Cortex of kidney (tissue), 1 donor: ENCODE measurements at places on chromosomes 2 and 18.

DNA sequence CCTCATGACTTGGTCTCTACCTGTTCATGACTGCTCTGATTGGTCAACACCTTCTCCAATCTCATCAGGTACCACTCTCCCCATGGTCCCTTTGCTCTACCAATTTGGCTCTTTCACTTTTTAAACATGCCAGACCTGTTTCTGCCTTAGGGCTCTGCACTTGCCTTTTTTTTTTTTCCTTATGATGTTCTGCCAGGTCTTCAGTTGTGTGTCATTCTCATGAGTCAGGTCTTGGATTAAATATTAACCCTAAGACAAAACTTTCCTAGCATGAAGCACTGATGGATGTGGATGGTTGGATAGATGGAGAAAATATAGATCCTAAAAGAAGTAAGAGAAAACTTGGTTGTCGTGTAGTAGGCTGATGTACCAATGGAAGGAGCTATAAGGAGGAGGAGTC is 219.3 kb downstream of the TTC32 start:
- no peak for DNase-seq

GRCh38 chr2:109615637-109616144 is 1.5 kb downstream of the SOWAHC start:
- no peak for DNase-seq

DNA sequence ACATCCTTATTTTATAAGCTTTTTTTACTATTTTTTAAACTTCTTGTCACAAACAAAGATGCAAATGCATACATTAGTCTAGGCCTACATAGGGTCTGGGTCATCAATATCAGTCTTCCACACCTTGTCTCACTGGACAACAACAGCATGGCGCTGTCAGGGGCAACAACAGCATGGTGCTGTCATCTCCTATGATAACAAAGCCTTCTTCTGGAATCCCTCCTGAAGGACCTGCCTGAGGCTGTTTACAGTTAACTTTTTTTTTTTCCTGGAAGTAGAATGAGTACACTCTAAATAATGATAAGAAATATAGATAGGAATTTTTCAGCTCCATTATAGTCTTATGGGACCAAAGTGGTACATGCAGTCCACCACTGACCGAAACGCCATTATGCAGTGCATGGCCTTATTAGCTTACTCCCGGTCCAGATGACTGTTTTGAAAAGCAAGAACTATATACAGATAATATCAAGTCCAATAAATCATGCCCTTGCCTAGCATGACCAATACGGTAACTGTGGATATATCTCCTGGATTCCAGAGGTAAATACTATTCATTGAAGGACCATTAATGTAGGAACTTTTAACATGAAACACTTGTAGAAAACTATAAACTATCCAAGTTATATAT is 38.4 kb downstream of the TCF4 start:
- no peak for DNase-seq

DNA sequence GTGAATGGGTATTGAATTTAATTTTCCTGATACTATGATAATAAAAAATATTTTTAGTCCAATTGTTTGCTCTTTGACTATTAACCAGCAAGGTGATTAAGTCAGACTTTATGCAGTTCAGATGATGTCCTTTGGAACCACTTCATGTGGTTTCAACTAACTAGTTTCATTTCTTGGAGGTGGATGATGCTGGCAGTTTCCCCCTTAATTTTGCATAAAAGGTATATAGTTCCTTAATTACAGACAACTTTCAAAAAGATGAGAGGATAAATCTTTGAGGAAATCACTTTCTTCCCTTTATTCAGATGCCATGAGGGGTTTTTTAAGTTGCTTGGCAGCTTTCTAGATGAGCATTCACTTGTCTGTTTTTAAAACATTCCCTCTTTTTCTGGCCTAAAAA is 223.1 kb downstream of the PHLPP1 start:
- no peak for DNase-seq

DNA sequence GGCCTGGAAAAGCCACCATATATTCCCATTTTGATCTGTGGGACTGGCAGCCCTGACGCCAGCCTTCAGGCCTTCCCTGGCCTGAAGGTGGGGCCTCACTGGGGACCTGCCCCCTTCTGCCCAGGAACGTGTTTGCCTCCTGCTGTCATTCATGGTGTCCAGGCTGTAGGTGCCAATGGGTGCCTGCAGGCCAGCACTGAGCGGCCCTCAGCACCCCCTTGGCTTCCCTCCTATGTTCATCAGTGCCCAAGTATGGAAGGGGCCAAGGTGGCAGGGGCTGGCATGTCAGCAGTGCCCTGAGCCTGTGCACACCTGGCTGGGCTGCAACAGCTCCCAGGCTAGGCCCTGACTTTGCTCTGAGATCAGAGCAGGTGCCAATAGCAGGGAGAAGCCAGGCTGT is 800.3 kb upstream of the RAB6C start:
- no peak for DNase-seq

DNA sequence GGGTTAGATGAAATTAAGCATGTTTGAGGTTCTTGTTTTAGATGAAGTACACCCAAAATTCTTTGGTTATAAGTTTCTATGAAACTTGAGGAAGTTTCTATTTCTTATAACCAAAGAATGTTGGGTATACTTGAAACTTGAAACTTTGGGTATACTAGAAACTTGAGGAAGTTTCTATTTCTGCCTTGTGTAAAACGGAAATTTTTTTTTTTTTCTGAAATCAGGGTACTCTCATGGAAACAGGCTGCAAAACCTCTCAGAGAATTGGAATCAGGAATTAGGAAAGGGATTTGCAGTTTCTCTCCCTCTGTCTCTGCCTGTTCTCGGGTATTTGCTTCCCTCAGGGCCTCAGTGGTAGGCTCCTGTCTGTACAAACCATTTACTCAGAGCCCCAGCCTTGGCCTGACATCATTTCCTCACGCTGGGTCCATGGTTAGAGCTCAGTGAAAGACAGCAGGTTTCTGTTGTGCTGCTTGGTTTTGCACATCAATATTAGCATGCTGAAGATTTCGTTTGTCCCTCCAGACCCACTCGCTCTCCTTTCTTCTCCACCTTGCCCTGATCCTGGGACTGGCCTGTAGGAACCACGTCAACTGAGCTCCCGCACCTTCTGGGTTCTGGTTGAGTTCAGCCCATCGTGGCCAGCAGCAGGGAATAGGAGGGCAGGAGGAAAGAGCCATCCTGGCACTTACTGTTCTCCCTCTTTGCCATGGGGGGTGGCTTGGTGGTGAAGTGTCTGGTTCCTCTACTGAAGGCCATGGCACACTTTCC is 106.4 kb downstream of the POLR1A start:
- no peak for DNase-seq

GRCh38 chr2:45816272-45816671 is 164.8 kb downstream of the PRKCE start:
- no peak for DNase-seq

DNA sequence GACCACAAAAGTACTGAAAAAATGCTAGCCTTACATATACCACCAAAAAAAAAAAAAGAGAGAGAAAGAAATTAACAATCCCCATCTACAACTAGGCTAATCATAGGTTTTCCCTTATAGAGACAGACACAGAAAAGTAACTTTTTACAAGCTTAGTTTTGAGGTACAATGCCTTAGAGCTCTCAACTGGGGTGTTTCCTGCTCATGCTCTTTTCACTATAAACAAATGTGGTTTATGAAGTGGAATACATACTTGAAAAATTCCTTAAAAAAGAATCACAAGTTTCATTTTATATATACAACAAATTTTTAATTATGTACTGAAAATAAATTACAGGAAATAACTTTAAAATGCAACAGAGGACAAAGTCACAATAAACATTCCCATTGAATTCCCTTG is 82.5 kb downstream of the ATL2 start:
- DNase-seq: no peak

DNA sequence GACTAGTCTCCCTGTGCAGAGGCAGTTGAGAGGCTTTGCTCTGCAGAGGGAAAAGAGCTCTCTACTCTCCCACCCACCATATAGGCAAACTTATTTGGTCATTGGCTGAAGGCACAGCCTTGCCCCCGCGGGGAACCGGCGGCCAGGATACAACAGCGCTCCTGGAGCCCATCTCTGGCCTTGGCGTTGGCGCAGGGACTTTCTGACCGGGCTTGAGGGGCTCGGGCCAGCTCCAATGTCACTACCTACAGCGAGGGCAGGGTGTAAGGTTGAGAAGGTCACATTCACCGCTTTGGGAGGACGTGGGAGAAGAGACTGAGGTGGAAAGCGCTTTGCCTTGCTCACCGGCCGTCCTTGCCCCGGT is 2.2 kb downstream of the ONECUT2 start:
- no peak for DNase-seq

DNA sequence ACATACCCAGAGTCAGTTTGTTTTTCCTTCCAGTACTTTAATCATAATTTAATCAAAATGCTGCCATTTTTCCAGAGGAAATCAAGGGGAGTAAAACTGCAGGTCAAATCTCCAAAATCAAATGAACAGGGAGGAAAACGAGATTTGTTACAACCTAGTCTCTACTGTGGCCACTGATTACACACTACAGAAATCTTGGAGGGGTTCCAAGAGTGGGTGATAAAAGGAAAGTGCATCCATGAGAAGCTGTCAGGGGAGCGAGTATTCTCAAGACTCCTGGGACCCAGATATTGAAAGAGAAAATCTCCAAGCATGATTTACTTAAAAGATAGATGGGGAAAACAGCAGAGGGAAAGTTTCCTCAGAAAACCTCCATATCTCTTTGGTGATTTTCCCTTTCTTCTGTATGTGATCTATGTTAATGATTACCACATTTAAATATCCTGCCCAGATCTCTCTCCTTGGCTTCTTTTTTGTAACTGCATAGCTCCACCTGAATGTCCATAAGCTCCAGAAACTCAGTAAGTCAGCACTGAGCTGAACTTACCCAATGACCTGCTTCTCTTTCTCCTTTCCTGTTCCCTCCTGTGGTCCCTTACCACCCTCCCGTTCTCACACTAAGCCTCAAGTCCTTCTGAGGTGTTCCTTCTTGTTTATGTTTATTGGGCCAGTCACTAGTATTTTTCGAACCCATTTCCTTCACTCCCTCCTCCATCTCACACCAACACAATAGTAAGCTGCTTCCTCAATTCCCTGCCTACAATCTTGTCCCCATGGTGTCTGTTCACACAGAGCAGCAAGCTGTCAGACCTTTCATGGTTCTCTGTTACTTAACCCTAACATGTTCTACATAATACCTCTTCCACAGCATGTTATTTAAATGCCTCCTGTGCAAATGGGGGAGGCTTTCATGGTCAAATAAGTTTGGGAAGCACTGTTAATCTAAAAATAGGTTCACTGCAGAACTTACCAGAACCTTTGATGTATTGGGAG is 73.9 kb upstream of the TWSG1 start:
- DNase-seq: no peak

DNA sequence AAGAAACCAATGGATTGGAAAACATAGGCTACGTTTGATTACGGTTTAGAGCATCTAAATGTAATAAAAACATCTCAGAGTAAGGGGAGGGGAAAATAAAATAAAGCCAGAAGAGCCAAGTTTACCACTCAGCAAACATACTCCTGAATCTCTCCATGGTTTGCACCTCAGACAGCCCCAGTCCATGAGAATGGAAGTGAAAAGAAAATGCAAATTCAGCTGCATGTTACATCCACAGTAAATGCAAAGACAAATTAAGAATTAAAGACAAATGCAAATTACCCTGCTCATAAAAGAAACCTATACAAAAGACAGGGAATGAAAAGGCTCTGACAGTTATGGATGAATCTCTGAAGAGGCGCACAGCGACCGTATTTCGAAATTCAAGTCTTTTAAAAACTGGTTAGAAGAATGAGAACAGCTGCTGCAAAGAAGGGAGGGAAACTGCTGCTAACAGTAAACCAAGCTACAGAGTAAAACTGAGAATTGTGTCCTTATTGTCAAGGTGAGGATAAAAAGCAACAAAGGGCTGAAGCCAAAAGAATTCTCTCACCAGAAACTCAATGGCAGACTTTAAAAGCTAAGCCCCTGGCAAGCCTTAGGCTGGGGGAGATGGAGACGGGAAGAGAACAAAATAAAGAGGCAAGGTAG is 197.9 kb upstream of the ACVR2A start:
- DNase-seq: no peak

GRCh38 chr2:217220228-217221013 is 360.6 kb upstream of the TNP1 start:
- DNase-seq: no peak

GRCh38 chr2:16395601-16396000 is 270.0 kb downstream of the CYRIA start:
- no peak for DNase-seq

DNA sequence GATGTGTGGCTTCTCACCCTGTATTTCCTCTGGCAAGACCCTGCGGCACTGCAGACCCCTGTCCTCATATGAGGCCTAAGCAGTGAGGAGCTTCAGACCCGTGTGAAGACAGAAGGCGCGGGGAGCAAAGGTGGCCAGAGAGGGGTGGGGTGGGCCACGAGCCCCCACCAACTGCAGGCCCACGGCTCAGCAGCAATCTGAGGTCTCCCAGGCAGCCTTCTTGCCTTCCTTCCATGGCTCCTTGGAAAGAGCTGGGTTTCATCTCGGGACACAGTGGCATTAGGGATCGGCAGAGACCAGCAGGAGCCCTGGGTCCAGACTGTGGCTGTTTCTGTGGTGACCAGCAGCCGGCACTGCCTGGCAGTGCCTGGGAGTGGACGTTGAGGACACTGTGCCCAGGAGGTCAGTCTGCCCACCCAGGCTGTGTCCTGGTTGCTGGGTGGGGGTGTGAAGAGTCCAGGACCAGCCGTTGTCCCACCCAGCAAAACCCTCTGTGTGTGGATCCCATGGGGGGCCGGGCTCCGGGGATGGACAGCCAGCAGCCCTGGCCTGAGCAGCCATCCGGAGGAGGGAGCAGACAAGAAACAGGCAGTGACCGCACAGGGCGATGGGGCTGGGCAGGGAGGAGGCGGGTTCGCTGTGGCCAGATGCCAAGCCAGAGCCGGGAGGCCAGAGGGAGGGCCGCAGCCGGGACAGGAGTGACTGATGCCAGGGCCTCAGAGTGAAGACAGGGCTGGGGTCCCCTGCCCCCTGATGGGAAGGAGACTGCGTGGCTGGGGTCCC is 73.8 kb downstream of the RRM2 start:
- DNase-seq: no peak

DNA sequence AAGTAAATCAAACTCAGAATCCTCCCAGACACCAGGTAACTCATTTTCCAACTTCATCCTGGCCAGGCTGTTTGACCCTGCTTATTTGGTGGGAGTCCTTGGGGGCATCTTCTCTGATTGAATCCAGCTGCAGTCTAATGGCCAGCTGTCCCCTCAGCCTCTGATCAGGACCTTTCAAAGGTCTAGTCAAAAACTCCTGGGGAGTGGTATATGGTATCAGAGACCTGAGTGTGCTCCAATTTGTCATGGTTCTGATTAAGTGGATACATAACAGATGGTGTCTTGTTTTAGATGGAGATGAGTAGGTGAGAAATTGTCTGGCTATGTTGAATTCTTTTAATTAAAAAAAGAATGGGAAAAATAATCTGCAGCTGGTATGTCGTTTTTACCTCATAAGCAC is 842.6 kb upstream of the ACVR2A start:
- no peak for DNase-seq

DNA sequence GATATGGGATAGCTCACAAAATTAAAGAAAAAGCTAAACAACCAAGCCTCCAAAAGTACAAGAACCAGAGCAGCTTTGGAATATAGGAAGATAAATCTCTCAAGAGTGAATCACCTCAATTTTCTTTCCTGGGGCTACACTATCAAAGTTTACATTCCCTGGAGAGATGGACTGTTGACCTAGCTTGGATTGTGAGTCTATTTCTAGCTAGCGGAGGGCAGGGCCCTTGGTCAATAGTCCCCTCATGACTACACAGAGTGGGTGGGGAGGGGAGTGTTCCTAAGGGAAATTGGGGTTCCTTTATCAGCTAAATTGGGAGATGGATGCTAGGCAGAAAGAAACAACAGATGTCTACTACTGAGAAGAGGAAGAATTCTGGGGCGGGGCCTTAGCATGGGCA is 29.9 kb upstream of the EIF2AK3 start:
- no peak for DNase-seq
